Naive thymus-derived CD8-positive, alpha-beta T cell (primary cell): ENCODE measurements at places on chromosomes 6 and 20. TPM values are rescaled to one million over a fixed set of nuclear protein-coding genes. Genes with fewer than 3 reads are reported as not detected.

CCR6 gene
- 1.1 TPM for total RNA-seq

PROKR2 gene
- not detected for total RNA-seq

KIF25 gene
- not detected for total RNA-seq

WFDC6 gene
- total RNA-seq = not detected

POLH gene
- 26.5 TPM for total RNA-seq

PTPRK gene
- 7.5 TPM for total RNA-seq

TMC2 gene
- not detected for total RNA-seq

TSHZ2 gene
- total RNA-seq = 10.0 TPM

TRIM31 gene
- not detected for total RNA-seq

HCK gene
- total RNA-seq = 0.71 TPM

RCAN2 gene
- total RNA-seq = not detected

HLA-G gene
- 1.4 TPM for total RNA-seq

PABPC1L gene
- 63.2 TPM for total RNA-seq

DNA sequence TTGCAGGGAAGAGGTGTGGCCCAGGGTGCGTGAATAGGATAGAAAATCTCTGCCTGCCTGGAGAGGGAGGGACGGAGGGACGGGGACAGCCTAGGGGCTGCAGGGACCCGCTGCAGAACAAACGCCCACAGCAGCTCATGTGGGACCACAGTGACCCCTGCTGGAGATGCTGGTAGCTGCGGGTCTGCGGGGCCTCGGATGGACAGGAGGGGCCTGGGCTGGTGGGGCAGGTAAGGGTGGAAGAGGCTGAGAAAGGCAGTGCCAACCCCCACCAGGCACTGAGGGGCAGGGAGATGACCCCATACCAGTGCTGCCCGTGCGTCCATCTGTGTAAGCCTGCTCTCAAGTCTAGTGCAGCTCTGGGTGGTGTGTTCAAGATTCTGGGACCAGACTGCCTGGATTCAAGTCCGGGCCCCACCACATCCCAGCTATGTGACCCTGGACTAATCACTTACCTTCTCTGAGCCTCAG, 39.4 kb downstream of the KIAA1755 start:
- DNase-seq = peak; percentile 55

DNA sequence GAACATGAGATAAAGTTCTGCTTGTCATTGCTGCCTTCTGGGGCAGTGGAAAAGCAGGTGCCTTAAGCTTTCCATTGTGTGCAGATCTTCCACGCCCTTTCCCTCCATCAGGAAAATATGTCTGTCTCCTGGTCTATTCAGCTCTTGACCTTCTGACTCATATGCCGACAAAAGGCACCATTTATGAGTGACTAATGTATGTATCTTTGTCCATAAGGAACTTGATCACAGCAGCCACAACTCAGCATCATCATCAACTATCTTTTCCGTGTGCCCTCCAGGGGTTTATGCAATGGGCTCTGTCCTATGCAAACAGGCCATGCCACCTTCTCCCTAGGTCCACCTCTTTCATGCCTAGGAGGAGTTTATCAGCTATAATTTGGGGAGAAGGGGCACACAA, 102.7 kb upstream of the QKI start:
- no peak for DNase-seq

DNA sequence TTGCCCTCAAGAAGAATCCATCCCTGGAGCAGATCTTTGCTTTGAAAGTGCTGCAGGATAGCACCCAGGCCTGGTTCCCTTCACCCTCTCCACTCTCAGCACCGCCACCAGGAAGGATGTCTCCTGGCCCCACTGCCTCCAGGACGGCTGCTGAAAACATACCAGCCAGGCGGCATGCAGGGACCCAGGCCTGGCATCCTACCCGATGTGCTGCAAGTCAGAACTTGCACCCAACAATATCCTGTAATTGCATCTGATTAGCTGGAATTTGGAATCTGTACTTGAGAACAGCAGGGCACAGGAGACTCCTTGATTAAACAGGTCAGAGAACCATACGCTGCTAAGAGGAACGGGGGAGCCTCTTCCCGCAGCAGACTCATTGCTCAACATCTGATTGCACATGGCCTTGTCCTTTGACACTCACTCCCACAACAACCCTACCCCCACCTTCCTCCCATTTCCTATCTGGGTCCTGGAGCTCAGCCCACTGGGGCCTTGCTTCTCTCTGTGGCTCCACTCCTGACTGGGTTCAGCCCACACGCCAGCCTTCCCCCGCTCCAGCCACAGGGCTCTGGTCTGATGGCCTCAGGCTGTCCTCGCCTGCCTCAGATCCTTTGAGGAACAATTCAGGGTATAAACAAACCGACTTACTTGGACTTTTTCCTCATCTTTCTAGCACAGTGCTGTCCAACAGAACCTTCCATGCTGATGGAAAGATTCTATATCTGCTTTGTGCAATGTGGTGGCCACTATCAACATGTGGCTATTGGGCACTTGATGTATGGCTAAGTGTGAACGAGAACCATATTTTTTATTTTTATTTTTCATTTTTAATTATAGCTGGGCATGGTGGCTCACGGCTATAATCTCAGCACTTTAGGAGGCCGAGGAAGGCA, 78.0 kb downstream of the FGD2 start:
- DNase-seq = no peak

GRCh38 chr6:113511100-113511499, 346.0 kb upstream of the MARCKS start:
- no peak for DNase-seq

GRCh38 chr6:167766986-167767714, 59.6 kb upstream of the AFDN start:
- DNase-seq = no peak

DNA sequence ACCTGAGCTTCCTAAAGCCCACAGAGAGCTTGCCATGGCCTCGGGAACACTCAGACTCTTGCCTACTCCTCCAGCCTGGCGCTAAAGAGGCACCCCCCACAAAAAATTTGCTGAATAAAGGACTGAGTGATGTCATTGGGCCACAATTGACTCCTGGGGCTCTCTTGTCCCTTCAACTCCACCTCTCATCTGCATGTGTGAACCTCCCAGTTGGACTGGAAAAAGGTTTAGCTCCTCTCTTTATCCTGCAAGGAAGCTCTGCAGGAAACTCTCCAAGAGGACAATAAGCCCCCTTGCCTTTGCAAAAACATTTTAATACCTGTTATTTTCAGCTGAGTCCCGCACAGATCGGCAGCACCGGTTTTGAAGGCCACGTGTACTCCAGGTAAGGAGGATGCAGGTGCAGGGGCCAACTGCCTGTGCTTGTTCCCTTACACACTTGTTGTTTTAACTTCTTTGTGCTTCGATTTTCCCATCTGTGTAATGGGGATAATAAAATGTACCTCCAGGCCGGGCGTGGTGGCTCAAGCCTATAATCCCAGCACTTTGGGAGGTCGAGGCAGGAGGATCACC, 107.3 kb downstream of the TFAP2C start:
- DNase-seq = no peak

- no peak for DNase-seq
Measured at GRCh38 chr6:50899306-50899870, 80.7 kb downstream of the TFAP2B start.

GRCh38 chr6:108914235-108915022, 66.2 kb downstream of the ARMC2 start:
- DNase-seq = peak; percentile 19

GRCh38 chr6:27684264-27685211, 211.6 kb upstream of the ZNF184 start:
- DNase-seq = peak; percentile 34

DNA sequence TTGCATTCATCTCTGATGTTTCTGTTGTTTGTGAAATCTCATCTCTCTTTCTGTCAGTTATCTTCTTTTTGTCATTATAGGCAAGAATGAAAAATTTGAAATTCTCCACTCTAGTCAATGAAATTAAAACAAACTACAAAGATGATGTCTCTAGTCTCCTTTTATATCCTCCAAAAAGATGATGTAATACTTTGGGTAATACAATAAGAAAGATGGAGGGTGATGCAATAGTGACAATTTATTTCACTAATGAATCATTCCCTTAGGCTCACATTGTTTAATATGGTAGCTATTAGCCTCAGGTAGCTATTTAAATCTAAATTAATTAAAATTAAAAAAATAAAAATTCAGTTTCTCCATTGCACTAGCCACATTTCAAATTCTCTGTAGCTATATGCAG, 145.4 kb downstream of the UST start:
- DNase-seq = no peak

DNA sequence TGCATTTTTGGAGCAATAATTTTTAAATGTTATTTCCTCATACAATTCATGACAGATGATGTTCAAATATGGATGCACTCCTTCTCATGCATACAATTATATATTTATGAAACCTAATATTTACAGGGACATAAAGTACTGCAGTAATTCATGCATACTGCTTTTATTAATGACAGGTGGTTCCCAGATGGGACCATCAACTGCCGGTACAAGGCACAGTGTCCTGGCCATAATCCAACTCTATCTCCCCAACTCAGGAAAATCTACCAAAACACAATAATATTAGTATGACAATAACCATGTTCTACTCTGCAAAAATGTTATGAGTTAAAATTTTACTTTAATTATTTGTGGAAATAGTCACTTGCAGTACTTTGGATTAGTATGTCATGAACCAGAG, 77.8 kb downstream of the VIP start:
- no peak for DNase-seq

GRCh38 chr6:13436399-13437217, 50.8 kb downstream of the GFOD1 start:
- no peak for DNase-seq

GRCh38 chr6:105874835-105875626, 211.1 kb upstream of the PRDM1 start:
- no peak for DNase-seq

DNA sequence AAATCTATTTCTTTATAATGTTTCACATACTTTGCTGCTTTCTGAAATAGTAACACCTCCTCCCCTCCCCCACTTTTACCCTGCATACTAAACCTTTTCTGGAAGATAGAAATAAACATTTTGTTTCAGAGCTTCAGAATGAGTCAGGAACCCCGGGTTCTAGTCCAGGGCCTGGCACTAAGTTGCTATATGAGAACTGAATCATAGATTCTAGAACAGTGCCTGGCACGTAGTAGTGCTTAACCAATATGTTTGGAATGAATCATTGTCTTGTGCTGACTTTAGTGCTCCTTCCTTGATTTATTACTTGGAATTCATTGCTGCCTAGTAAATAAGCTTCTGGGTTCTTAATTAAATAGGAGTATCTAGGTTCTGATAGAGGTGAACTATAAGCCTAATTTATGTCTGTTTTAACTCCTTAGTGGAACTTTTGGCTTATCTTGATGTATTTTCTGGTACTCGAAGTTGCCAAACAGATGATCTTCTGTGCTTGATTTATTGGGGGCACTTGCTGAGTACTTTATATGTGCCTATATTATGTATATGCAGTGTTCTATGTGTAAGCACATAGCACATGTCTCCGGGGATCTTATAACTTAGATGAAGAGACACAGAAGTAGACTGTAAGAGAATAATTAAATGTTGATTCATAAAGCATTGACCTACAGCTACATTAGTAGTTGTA, 18.6 kb downstream of the TAB2 start:
- DNase-seq = no peak

- DNase-seq = peak; percentile 91
Measured at GRCh38 chr6:108260809-108261569, at the start of gene SNX3. TSS of gene SNX3 (minus strand) at chr6:108261040. CDS start at chr6:108260921, 119 bp downstream.

- no peak for DNase-seq
Measured at GRCh38 chr6:56335726-56336125, 88.3 kb upstream of the COL21A1 start.
